Upper lobe of right lung (tissue), 1 donor: ENCODE measurements at places on chromosomes 12 and 14.

DNA sequence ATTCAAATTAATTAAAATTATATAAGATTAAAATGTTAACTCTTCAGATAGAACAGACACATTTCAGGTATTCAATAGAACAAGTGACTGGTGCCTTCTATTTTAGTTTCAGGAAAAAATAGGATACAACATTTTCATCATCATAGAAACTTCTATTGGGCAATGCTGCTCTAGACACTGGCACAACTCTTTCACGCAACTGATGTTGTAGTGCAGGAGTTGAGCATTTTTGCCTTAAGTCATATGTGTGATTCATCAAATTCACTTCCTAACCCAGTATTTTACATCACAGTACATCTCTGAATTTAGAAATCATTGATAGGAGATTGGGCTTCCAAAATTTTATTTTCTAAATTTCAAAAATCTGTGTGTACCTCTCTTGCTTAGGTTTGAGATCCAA, 215.4 kb upstream of the DIO2 start:
- no peak for DNase-seq

GRCh38 chr12:9052610-9053009, 63.1 kb downstream of the A2M start:
- DNase-seq, result no peak

DNA sequence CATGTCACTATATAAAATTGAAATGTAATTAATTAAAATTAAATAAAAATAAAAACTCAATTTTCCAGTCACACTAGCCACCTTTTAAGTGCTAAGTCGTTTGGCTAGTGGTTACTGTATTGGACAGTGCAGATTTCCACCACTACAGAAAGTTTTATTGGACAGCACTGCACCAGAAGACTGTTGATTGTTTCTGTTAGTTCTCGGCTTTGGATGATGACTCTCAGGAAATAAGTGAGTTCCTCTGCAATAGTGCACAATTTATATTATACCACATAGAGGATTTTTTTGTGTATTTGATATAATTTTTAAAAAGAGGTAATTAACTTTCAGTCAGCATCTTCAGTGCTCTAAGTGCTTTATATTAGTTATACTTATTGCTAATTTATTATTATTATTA, 52.7 kb downstream of the FAR2 start:
- DNase-seq, result no peak

- DNase-seq, result no peak
Measured at GRCh38 chr14:36741858-36742257, 80.2 kb downstream of the PAX9 start.

DNA sequence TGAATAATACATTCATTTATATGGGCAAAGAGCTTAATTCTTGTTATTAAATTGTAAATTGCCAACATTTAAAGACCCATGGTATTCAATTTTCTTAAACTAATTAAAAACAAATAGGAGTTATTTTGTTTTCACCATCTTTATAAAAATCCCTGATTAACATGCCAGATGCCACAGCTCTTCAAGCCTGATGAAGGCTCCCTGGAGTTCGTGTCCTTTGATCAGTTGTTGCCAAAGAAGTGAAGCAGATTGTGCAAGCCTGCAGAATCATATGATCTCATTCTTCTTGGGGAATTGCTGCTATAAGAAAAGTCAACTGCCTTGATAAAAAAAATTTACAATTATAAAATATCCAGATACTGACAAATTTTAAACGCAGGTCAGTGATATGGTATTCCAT, 288.3 kb upstream of the PPFIA2 start:
- DNase-seq, result no peak

DNA sequence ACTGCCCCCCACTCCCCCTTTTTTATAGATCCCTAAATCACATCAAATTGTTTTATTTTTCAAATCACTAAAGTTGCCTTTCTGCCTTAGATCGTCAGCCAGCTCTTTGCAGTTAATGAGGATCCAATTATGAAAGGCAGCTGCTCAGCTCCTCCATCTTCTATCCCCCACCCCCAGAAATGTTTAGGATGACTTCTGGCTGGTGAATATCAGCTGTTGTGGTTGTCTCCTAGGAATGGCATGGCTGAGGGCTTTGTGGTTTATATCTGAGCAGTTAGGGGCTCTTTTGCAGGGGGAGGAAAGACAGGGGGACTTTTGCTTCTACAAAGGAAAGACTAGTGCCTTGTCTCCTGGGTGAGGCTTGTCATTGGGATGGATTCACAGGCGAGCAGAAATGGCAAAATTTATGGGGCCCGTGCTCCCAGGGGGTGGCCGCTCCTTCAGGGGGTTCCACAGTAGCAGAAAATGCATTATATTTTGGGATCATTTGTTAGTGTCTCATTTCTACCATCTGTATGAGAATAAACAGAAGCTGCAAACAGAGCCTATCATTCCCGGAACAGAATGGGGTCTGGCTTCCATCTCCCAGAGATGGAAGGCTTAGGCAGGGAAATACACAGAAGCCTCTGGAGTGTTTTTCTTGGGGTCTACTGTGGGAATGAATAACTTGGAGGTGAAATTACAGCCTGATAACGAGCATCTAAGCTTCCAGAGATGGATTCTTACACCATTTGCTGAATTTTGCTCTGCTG, 6.5 kb downstream of the JDP2 start:
- DNase-seq, result no peak
